ENCODE measurements at places on chromosomes 4 and X. TPM values are rescaled to one million over a fixed set of nuclear protein-coding genes. Genes with fewer than 3 reads are reported as not detected.

NAP1L3 gene
- 5.2 TPM for total RNA-seq

SSX2B gene
- total RNA-seq = not detected

CTAG1A gene
- total RNA-seq = not detected

NSG1 gene
- total RNA-seq = 14.2 TPM

CXCL10 gene
- not detected for total RNA-seq

NOX1 gene
- total RNA-seq = not detected

SRPX2 gene
- total RNA-seq = not detected

NUDT9 gene
- total RNA-seq = 4.9 TPM

MAGIX gene
- total RNA-seq = 0.31 TPM

PPEF2 gene
- 0.30 TPM for total RNA-seq

HDAC6 gene
- total RNA-seq = 73.8 TPM

PNCK gene
- total RNA-seq = 0.44 TPM

LNX1 gene
- total RNA-seq = not detected

ESX1 gene
- not detected for total RNA-seq

DNA sequence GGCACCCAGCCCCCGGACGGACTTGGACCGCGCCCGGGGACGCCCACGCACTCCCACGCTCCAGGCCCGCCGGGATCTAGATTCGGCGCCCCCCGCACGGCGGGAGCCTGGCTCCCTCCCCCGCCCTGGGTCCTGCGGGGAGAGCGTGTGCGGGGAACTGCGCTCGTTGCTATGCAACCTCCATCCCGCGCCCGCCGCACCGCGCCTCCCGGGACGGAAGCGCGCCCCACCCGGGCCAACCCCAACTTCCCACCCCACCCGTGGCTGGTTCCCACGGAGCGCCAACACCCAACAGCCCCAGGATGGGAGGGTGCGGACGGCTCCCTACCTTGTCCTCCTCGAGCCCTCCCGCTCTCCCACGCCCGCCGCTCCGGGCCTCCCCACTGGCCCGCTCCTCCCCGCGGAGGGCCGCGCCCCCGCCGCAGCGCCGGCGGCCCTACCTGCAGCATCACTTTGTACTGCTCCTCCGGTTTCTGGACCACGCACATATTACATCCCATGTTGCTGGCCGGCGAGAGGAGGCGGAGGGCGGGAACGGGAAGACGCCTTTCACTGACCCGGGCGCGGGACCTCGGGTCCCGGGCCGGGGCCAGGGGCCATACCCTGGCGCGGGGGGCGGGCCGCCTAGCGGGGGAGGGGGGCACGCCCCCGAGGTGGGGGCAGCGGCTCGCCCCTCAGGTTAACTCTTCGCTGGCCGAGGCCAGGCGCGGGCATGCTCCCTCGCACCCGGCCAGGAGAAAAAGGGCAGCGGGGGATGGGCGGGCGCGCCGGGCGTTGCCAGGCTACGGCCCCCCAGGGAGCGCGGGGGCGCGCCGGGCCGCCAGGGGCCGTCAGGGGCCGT is at the start of gene PDZD4:
PDZD4 (minus strand) TSS at position 746 of the 841 bp plus-strand sequence; CDS start at position 500, 246 bp downstream.
- no peak for DNase-seq

DNA sequence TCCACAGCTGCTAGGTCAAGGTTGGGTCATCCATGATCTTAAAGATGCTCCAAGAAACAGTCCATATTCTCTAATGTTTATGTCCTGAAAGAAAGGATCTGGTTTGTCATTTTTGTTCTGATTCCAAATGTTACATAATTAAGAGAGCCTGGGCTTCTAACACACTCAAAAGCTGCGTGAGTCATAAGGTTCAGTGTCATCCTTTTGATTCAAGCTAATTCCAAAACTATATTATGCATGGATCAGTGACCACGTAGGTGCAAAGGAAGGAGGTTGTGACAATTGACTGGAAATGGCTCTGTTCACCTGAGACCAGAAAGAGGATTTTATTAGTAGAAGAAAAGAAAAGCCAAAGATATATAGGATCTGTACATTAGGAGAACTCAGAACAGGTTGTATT is 268.7 kb upstream of the GK2 start:
- DNase-seq = no peak

DNA sequence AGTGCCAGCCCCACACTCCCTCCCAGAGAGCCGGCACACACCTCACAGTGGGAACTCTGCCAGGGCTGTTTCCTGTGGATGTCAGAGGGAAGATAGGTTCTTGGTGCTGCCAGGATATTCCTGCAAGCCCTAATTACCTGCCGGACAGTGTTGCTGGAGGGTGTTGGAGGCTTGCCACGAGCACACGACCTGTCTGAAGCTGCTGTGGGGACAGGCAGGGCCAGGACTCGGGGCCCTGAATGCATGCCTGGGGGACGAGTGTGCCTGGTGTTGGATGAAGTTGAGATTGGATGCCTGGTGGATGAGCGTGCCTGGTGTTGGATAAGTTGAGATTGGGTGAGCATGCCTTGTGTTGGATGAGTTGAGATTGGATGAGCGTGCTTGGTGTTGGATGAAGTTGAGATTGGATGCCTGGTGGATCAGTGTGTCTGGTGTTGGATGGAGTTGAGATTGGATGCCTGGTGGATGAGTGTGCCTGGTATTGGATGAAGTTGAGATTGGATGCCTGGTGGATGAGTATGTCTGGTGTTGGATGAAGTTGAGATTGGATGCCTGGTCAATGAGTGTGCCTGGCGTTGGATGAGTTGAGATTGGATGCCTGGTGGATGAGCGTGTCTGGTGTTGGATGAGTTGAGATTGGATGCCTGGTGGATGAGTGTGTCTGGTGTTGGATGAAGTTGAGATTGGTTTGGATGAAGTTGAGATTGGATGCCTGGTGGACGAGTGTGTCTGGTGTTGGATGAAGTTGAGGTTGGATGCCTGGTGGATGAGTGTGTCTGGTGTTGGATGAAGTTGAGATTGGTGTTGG is 23.2 kb upstream of the UVSSA start:
- DNase-seq = no peak

- DNase-seq = no peak
These were observed 21.2 kb downstream of the SRD5A3 start for GRCh38 chr4:55367084-55367722.

DNA sequence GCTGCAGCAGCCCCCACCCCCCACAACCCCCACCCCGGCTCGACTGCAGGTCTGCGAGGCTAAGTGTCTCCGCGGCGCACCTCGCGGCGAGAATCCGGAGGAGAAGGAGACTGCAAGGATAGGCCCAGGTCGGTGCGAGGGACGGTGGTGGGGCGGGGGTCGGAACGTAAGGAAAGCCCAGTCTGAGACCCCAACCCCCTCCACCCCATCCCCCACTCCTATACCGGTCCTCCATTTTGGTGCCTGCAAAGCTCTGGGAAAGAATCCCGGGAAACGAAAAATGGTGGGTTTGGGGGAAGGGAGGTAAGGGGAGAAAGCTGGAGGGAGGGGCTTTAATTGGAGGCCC is 614 bp downstream of the BEX3 start:
- peak; percentile 8 for DNase-seq

GRCh38 chr4:81565142-81565870 is 93.6 kb upstream of the RASGEF1B start:
- no peak for DNase-seq

- DNase-seq = no peak
These were observed 83.4 kb downstream of the UCHL1 start for GRCh38 chr4:41339812-41340809.

DNA sequence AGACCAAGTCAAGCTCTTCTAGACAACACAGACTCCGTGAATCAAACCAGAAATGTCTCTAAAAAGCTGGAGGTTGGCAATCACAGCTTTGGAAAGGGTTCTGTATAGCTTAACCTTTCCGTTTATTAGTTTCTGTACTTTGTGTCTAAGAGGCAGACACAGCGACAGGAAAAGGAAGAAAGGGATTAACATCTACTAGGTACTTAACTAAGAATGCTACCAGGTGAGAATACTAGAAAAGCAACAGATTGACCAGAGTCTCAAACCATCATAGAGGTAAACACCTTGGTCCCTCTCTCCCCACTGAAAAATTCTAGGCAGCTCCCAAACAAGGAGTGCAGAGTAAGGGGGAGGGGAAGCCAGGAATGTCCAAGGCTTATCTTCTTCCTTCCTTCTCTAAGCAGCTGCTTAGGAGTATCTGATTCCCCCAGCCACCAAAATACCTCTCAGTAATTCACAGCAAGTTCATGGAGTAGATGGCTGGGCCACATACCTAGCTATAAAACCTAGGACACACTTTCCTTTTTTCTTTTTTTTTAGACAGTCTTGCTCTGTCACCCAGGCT is 80.8 kb downstream of the APBB2 start:
- DNase-seq = no peak

- DNase-seq = no peak
These were observed 705.9 kb downstream of the FSTL5 start for GRCh38 chr4:161457906-161458305.

DNA sequence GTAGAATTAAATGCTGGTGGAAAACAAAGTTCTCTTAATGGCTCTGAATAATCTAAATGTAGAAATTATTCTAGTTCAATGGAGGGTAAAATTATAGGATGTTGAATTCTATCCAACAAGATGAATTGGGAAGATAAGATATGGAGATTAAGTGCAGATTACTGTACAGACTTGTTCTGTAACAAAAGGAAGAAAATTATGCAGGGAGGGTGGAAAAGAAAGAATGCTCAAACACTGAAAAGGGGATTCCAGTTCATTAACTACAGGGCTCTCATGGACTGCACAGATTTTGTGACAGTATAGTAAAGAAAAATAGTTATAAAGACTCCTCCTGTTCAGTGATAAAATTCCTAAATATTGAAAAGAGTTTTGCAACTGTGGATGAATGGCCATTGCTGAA is 1794.0 kb upstream of the PCDH7 start:
- no peak for DNase-seq

GRCh38 chr4:151600432-151600831 is 160.4 kb downstream of the GATB start:
- no peak for DNase-seq

DNA sequence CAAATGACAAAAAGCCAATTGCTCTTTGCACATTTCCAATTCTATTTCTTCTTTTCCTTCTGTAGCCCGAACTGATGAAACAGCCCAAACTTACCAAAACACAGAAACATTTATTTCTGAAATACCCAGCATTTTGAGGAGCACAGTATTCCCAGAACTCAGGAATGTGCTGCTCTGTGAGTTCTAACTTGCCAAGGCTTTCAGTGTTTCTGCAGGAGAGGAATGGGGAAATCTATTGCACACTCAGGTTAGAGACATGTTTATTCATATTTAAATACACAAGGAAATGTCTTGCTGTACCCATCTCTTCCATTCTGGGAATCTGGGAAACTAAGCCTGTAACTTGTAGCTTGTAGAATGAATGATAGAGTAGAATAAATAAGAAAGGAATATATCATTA is 10.7 kb downstream of the TMPRSS11D start:
- DNase-seq = no peak

GRCh38 chrX:72314881-72315280 is 9.2 kb upstream of the CITED1 start:
- no peak for DNase-seq

GRCh38 chrX:37454537-37455285 is 105.5 kb downstream of the PRRG1 start:
- no peak for DNase-seq

DNA sequence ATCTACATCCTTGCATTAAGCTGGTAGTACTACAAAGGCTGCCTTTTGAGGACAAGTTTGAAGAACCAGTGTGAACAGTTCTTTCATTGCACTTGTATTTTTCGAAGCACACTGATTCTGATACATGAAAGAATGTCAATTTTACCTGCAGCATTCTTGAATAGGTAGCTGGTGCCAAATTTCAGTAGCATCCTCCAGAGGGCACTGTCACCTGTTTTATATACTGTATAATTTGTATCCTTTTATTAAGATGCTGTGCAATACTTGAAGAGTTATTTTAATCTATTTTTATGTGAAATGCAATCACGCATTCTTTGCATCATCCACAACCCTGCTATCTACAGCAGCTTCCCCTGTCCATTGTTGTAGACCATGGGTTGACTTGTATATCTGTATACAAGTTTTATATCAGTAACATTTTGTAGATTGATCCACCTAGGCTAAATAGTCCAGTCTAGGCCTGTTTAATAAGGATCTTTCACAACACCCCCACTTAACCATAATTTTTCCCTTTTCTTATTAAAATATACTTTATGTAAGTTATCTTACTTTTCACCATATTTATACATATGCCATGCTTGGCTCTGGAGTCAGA is 325.7 kb downstream of the PCDH7 start:
- DNase-seq = no peak

- no peak for DNase-seq
These were observed 40.2 kb downstream of the SH3KBP1 start for GRCh38 chrX:19846995-19847790.

GRCh38 chr4:153418558-153418957 is 47.6 kb upstream of the TMEM131L start:
- no peak for DNase-seq

GRCh38 chrX:31060016-31060415 is 11.8 kb downstream of the FTHL17 start:
- DNase-seq = no peak

GRCh38 chr4:921830-922331 is 10.2 kb downstream of the GAK start:
- DNase-seq = no peak

DNA sequence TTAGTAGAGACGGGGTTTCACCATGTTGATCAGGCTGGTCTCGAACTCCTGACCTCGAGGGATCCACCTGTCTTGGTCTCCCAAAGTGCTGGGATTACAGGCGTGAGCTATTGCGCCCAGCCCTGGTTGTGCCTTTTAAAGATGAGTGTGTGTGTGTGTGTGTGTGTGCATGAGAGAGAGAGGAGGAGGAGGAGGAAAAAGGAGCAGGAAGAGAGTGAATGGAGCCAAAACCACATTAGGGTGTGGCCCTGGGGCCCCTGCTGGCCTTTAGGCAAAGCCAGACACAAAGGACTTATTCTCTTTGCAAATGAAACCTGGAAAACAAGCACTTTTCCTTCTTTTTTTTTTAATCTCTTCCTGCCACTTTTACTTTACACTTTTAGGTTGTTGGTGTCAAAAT is 48.2 kb upstream of the KLF3 start:
- no peak for DNase-seq

GRCh38 chrX:153642051-153642654 is 4.8 kb upstream of the DUSP9 start:
- no peak for DNase-seq

DNA sequence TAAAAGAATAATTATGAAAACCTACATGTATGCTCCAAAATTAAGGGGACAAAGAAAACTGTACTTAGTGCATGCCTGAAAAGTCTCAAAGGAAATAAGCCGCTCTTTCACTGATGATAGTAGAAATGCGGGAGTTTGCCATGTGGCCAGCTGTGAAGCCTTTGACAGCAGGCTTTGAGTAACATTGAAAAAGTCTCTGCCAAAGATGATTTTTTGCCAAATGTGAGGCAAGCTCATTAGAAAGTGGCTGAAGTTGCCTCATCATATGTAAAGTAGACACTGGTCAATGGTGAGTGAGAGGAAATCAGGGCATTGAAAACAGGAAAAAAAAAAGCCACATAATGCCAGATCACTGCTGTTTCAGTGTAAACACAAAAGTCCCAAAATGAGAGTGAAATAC is 2360.1 kb downstream of the PCDH7 start:
- DNase-seq = no peak

GRCh38 chr4:3484057-3484973 is 21.2 kb downstream of the DOK7 start:
- DNase-seq = no peak

DNA sequence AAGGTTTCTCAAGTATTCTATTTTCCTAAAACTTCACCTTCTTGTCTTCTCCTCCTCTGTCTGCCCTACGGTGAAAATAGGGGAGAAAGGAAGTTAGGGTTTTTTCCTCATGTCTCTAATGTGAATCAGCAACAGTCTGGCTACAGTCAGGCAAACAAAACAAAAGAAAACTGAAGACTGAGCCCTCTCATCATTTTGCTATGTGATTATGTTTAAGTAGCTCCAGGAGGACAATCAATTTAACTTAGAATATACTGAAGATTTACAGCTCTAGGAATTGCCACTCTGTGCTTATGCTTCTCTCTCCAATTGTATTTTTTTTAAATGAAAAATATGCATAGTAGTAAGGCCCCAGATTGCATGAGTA is 316.2 kb downstream of the GPAT3 start:
- DNase-seq = no peak

All from CD8-positive, alpha-beta T cell (primary cell).